ENCODE measurements at places on chromosomes 12 and 14.

- DNase-seq, result no peak
Observed at GRCh38 chr12:114220311-114220710, 185.6 kb downstream of the TBX5 start.

- DNase-seq, result no peak
Observed at GRCh38 chr14:20515846-20516245, 10.5 kb downstream of the RNASE10 start.

- DNase-seq, result no peak
Observed at GRCh38 chr12:77337362-77337761, 272.0 kb upstream of the E2F7 start.

GRCh38 chr12:124953689-124954405 is 35.1 kb downstream of the DHX37 start:
- DNase-seq, result no peak

GRCh38 chr12:30095511-30095910 is 311.8 kb upstream of the TMTC1 start:
- no peak for DNase-seq

- no peak for DNase-seq
Observed at GRCh38 chr12:115872919-115873357, 404.6 kb downstream of the MED13L start.

- DNase-seq, result no peak
Observed at GRCh38 chr14:102931580-102932285, 9.3 kb downstream of the AMN start.

GRCh38 chr14:61622051-61622450 is 73.3 kb upstream of the HIF1A start:
- no peak for DNase-seq

- DNase-seq, result no peak
Observed at GRCh38 chr12:117821480-117822175, 147.2 kb downstream of the KSR2 start.

- DNase-seq, result no peak
Observed at GRCh38 chr14:23623962-23624361, 12.2 kb upstream of the DHRS2 start.

- no peak for DNase-seq
Observed at GRCh38 chr14:85530626-85531025, 682 bp downstream of the FLRT2 start.

DNA sequence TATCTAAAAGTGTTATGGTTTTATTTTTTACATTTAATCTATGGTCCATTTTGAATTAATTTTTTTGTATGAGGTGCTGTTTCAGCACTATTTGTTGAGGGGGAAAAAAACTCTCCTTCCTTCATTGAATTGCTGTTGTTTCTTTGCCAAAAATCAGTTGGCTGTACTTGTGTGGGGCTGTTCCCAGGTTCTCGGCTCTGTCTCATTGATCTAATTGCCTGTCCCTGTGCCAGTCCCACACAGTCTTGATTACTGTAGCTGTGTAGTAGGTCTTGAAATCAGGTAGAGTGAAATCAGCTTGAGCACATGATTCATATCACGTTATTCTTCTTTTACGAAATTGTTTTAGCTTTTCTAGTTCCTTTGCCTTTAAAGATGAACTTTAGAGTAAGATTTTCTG is 109.7 kb downstream of the ADGRD1 start:
- DNase-seq, result no peak

DNA sequence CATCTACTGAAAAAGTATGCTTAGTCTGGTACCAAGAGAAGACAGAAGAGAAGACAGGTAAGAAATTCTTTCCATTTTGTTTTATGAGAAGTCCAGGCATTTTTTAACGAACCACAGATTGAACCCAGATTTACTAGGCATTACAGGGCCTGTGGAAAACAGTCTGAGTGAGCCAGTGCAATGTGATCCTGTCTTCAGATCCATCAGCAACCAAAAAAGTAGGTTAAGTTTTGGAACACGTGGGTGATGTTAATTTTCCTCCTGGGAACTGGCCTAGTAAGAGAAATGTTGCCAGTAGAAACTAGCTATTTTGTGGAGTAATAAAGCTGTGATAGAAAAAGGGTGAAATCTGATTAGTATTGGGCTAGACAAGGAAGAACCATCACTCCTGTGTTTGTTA is 440.9 kb upstream of the SEL1L start:
- no peak for DNase-seq

GRCh38 chr14:101247842-101248725 is 313.2 kb upstream of the DIO3 start:
- no peak for DNase-seq

GRCh38 chr14:105841022-105842009 is 314.9 kb downstream of the TMEM121 start:
- no peak for DNase-seq

GRCh38 chr12:105835580-105836241 is 303.0 kb downstream of the NUAK1 start:
- no peak for DNase-seq

DNA sequence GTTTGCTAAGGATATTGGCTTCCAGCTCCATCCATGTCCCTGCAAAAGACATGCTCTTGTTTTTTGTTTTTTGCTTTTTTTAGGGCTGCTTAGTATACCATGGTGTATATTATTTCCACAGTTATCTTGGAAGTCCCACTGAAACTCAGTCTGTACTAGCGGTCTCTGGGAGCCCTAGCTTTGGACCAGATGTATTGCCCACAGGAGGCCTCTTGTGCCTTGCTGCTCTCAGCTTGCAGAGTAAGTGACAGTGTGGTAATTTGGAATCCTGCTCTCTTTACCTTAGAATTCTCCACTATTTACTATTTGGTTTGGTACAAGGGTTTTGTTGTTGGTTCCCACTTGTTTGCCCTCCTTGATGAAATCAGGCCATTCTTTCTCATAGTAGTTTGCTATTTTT is 1022.9 kb downstream of the LRFN5 start:
- DNase-seq, result no peak

DNA sequence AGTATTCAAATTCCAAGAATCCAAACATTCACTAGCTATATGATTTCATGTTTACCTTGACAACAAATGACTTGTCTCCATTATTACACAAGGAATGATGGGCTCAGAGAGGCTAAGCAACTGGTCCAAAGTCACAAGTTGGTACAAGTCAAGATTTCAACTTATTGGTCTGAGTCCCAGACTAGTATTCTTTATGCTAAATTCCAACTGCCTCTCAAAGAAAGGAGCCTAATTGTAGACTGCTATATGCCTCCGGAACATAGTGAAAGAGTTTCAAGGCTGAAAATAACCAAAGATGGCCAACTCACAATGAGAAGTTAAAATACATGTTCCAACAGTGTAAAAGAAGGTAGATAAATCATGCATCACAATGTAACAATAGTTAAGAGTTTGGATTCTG is 7.5 kb downstream of the BTG1 start:
- no peak for DNase-seq

DNA sequence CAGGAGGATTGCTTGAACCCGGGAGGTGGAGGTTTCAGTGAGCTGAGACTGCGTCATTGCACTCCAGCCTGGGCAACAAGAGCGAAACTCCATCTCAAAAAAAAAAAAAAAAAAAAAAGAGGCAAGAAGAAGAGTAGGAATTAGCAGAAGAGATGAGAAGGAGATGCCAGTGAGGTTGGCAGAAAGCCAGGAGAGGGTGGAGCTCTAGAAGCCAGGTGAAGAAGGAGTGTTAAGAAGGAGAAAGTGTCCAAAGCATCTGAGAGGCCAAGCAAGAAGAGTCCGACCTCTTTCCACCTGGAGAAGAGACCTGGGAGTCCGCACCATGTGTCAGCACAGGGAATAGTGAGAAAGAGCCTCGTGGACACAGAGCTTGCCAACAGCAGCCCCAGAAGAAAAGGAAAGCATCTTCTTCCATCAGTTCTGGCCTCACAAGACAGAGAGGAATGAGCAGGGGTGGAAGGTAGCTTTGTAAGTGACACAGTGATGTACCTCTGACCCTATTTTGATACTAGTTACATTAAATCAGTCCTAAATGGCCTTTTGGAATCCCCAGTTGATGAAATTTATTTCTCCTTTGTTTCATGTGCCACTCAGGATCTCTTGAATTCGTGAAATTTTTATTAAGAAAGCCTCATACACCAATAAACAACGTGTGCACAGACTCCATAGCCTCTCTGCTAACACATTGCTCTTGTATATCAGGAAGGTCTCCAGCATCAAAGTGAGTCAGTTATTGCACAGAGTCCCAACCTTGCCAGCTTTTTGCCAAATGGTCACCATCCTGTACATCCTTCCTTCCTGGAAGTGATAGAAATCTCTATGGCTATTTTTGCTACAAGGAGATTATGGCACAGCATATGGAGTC is 70.6 kb downstream of the SAMD4A start:
- DNase-seq, result no peak

- no peak for DNase-seq
Observed at GRCh38 chr14:63282997-63283883, 35.5 kb downstream of the GPHB5 start.

- DNase-seq, result no peak
Observed at GRCh38 chr12:52081263-52081733, 1.8 kb downstream of the SMIM41 start.

DNA sequence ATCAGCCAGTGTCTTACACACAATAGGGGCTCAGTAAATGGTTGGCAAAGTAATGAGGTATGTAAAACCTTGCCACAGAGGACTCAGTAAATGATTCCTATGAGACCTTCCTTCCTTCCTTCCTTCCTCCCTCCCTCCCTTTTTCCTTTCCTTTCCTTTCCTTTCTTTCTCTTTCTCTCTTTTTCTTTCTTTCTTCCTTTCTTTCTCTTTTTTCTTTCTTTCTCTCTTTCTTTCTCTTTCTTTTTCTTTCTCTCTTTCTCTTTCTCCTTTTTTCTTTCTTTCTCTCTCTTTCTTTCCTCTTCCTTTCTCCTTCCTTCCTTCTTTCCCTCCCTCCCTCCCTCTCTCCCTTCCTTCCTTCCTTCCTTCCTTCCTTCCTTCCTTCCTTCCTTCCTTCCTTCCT is 7.5 kb downstream of the SDS start:
- DNase-seq, result no peak

DNA sequence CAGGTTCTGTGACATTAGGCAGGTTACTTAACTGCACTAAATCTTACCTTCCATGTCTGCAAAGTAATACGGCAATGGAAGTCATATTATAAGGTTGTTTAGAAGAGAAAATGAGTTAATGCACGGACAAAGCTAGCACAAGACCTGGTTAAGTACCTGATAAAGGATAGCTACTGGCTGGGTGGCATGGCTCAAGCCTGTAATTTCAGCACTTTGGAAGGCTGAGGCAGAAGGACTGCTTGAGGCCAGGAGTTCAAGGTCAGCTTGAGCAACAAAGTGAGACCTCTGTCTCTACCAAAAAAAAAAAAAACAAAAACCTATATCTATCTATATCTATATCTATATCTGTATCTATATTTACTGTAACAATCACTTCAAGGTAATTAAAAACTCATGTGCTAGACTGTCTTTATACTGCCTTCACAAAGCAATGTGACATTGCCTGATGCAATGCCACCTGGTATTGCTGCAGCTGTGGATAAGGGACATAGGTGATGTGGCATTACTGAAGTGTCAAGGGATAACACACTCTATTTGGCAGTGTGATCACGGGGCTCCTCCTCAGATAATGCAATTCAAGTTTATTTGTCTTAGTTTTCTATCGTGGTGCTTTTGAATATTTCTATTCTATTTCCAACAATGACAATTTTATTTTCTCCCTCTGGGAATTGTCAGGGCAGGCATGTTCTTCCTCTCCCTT is 107.1 kb downstream of the PAX9 start:
- DNase-seq, result no peak

Data from activated T-helper 9 cell treated with anti-CD3 and anti-CD28 coated beads, Interleukin-2, amount 50 U/mL, for 16 hours (primary cell).